ENCODE measurements at places on chromosomes 5 and 9. TPM values are rescaled to one million over a fixed set of nuclear protein-coding genes. Genes with fewer than 3 reads are reported as not detected.

STC2 gene
- 4.9 TPM for total RNA-seq

- DNase-seq, result no peak
Observed at GRCh38 chr5:9924614-9925013, 294.5 kb upstream of the TAS2R1 start.

CHMP5 gene
- total RNA-seq, result 59.0 TPM

DNA sequence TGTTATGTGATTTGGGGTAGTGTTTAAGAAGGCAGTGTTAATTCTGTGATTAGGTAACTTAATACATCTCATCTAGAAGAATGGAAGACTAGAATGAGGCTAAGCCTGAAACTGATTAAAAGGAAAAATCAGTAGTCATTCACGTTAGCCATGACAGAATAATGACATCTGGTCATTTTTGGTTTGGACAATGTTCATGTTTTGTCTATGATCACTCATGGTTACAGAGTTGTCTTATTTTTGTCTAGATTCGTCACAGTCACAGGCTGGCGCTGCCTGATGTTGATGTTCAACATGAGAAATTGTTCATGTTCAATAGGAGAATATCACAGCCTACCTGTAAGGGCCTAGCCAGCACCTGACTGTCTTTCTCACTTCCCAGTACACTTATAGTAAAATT lies 9.5 kb upstream of the DOCK2 start:
- no peak for DNase-seq

DNA sequence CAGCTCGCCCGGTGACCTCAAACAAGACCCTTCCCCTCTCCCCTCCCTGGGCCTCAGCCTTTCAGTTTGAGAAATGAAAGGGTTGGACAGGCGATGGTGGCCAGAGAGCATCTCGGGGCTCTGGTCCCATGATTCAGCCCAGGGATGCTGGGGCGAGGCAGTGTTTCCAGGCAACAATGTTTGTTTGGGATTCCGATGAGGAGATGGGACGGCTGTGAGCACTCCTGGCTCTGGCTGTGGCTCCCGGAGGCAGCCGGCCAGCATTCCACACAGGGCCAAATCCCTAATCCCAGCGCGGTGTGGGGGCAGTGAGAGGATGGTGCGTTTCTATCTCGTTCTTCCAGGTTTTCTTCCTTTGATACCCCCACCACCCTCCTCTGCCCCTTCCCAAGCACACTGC lies 66.0 kb downstream of the HMCN2 start:
- no peak for DNase-seq

DNA sequence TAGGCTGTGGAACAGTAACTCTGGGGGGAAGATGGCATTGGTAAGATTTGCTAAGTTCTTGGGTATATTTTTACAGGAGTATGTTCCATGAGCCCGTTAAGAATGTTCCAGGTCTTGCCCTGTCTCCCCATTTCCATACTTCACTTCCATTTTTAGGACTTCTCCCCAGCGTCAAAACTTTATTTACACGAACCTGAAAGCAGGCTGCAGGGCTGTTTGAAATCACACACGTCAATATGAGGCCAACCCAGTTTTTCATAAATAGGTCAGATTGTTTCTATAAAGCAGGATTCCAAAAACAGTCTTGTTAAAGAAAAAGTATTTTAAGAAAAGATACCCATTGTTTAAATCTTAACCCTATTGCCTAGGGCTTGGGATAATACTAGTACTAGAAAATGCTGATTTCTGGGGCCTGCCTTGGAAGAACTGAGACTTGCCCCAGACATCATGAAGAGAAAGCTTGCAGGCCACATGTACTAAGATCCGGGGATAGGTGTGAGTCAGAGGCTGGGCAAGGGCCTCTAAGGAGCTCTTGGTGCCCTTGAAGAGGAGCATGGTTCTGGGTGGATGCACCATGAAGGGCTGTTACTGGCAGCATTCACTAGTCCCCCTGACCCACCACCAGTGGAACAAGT lies 24.2 kb downstream of the TRIO start:
- DNase-seq, result no peak

DNA sequence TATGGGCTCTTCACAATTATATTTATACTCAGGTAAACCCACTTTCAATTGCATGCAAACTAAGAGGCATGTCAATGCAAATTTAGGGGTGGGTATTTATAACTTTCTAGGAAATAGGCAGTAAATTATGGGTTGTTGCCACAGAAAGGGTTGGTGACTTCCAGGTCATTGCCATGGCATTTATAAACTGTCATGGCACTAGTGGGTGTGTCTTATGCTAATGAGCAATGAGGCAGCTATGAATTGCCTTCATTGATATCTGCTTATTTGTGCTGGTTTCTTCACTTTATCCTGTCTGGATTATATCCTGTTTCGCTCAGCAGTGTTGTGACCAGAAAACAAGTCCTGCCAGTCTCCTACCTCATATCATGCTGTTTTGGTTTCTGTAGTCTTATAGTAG lies 597.3 kb upstream of the DAB2 start:
- no peak for DNase-seq

C9orf50 gene
- total RNA-seq, result 0.62 TPM

DNA sequence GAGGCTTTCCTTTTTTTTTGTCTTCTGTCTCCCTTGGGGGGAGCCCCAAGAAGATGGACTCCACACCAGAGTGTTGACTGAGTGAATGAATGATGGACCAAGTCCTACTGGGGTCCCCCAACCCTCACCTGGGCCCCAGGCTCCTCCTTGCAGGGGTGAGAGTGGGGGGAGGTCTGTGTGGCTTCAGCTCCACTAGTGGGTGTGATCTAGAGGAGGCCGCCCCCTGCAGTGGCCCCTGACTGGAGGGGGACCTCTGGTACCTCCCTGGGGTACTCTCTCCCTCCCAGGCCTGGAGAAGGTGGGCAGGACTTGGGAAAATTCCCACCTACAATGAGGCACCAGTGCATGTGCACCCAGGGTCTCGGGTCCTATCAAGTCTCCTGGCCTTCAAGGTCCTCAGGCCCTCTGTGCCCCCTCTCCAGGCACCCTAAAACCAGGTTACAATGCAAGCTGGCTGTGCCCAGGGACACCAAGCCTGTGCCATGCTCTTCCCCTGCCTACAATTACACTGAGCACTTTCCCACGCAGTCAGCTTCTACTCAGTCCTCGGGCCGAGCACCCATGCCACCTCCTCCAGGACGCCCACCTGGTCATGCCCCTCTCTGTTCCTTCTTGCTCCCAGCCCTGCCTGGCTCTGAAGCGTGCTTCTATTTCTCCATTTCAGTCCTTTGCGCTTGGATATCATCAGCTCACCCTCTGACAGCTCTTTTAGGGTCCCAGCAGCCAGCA lies 117.2 kb upstream of the PHYKPL start:
- peak; percentile 18 for DNase-seq

ADAMTS13 gene
- total RNA-seq, result 1.3 TPM

GRCh38 chr5:82494942-82495341 lies 216.8 kb upstream of the RPS23 start:
- DNase-seq, result no peak

SPINK4 gene
- not detected for total RNA-seq

GRCh38 chr5:14112998-14113652 lies 30.0 kb upstream of the TRIO start:
- no peak for DNase-seq

SPATA24 gene
- 2.2 TPM for total RNA-seq

DNA sequence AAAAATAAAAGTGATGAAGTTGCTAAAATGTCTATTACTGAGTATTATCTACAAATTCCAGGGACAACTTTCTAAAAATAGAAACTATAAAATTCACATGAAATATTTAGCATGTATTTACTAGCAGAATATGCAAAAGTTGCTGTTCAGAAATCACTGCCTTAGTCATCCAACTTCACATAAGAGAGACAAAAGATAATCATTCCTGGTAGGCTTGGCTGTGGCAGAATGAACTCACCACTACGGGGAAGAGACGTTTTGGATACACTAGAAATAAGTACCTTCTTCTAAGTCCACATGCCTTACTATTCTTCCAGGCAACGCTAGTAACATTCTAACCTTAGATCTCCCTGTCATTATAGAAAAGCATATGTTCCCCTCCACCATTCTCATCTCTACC lies 272.2 kb downstream of the BNC2 start:
- no peak for DNase-seq

STK32A gene
- 14.5 TPM for total RNA-seq

- DNase-seq, result no peak
Observed at GRCh38 chr5:107218457-107219193, 452.1 kb downstream of the EFNA5 start.

GRCh38 chr5:139841549-139841948 lies 45.9 kb downstream of the PSD2 start:
- DNase-seq, result no peak

- DNase-seq, result peak; percentile 87
Observed at GRCh38 chr9:613771-614347, 227.6 kb upstream of the DMRT1 start.

- no peak for DNase-seq
Observed at GRCh38 chr5:36558641-36559040, 47.8 kb upstream of the SLC1A3 start.

DPYSL3 gene
- 288 TPM for total RNA-seq

RMRP gene
- total RNA-seq, result 14,949 TPM

OR1N1 gene
- not detected for total RNA-seq

GRCh38 chr5:93590493-93590892 lies 7.5 kb downstream of the NR2F1 start:
- no peak for DNase-seq

DNA sequence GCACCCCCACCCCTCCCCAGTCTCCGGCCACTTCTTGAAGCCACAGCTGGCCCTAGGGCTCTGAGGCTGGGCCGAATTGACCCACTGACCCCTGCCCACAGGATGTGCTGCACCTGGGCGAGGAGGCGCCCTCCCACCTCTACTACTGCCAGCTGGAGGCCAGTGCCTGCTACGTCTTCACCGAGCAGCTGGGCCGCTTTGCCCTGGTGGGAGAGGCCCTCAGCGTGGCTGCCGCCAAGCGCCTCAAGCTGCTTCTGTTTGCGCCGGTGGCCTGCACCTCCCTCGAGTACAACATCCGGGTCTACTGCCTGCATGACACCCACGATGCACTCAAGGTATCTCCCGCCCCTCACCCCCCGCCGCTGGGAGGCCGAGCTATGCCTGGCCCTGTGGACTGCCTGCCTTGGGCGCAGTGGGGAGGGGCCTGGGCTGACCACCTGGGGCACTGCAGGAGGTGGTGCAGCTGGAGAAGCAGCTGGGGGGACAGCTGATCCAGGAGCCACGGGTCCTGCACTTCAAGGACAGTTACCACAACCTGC lies 21.3 kb downstream of the HK3 start:
- peak; percentile 66 for DNase-seq

DNA sequence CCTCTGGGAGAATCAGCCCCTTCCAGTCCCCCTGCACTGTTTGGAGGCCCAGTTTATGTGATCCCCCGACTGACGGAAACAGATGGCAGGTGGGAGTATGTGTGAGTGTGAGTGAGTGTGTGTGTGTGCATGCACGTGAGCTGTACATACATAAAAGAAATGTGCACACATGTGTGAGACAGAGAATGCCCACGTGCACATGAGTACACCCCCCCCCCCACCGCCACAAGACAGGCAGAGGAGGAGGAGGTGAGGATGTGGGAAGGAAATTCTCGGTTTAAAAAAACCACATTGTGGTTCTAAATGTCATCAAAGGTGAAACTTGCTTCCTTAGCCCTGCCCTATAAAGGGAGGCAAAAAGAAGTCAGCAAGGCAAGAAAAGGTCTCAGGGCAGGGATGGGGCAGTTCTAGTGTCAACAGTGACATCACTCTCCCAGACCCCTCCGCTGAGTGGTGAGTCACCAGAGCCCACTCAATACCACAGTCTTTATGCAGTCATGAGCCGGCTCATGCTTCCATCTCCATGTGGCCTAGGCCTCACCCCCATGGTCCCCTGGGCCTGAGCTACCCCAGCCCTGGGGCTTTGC lies 79.2 kb upstream of the HSPA9 start:
- no peak for DNase-seq

Measured in aorta (tissue), 5 donors.